ENCODE measurements at places on chromosomes 6 and 20. TPM values are rescaled to one million over a fixed set of nuclear protein-coding genes. Genes with fewer than 3 reads are reported as not detected.

Gene SLC12A5
- not detected for total RNA-seq

Gene FOXA2
- 18.9 TPM for total RNA-seq

Gene RPL10A
- total RNA-seq, result 411 TPM

Gene HLA-DOB
- total RNA-seq, result not detected

DNA sequence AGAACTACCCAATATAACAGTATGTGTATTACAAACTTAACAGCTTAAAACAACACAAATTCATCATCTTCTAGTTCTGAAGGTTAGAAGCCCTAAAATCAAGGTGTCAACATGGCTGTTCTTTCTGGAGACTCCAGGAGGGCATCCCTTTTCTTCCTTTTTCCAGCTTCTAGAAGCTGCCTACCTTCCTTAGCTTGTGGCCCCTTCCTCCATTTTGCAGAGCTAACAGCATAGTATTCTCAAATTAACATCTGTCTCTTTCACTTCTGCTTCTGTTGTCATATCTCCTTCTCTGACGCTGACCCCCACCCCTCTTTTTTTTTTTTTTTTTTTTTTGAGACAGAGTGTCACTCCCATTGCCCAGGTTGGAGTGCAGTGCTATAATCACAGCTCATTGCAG lies 52.8 kb upstream of the AKIRIN2 start:
- no peak for DNase-seq

- DNase-seq, result no peak
Observed at GRCh38 chr6:3286641-3287171, 28.0 kb downstream of the PSMG4 start.

Gene CLIC5
- total RNA-seq, result 0.28 TPM

Gene MYB
- 0.18 TPM for total RNA-seq

GRCh38 chr6:149064660-149065015 lies 252.9 kb upstream of the TAB2 start:
- DNase-seq, result no peak

DNA sequence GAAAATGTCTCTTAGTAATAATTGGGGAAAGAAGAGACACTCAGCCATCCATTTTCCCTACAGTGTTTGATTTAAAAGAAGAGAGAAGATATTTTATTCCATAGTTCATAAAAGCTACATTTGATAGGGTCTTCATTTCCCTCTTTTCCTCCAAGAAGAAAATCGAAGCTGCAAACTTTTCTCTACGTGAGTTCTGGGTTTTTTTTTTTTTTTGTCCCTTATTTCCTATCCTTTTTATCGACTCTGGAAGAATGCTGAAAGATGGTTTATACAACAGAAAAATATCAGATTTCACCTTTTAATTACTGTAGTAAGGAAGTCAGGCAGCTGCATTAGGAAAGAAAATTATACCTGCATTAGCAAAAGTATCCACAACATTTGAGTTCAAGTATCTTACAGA lies at the start of gene OR2J1:
OR2J1 (plus strand) TSS at position 301 of the 400 bp plus-strand sequence. CDS start 1,453 bp downstream, outside the sequence.
- DNase-seq, result no peak

GRCh38 chr6:1713016-1713600 lies 103.4 kb downstream of the FOXC1 start:
- DNase-seq, result no peak

DNA sequence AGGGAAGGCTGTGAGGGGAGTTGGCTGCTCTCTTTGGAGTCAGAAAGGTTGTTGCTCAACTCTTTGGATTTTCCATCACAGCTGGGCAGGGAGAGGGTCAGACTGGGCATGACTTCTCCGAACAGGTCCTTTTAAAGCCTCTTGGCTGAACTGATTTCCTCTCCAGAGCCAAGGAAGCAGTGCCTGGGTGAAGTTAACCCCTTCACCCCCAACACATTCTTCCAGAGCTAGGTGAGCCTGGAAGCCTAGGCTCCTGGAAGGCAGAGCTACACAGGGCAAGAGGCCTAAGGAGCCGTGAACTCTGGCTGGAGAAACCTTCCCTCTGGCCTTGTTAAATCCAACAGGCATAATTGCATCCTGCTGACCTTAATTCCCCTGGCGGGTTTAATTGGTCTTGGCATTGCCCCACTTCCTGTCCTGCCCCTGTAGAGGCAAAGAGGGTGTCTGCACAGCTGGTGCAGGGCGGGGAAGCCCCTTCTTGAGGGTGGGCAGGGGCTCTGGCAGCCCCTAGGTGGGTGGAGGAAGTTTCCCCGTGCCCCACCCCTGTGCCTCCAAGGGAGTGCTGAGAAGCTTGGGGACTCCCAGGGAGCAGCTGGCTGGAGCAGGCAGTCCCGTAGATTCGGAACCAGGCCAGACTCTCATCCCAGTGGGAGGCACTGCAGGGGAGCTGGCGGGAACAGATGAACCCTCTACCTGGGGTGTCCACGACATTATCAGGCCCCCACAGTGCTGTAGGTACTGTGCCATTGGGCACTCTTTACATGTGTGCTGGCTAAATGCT lies 3.6 kb upstream of the MYLK2 start:
- no peak for DNase-seq

Gene ZFAND3
- 41.0 TPM for total RNA-seq

GRCh38 chr6:18613319-18613925 lies 226.3 kb downstream of the RNF144B start:
- DNase-seq, result no peak

Gene PRND
- total RNA-seq, result not detected

Data from left lobe of liver (tissue), 2 donors.